ENCODE measurements at places on chromosomes 12 and 14. TPM values are rescaled to one million over a fixed set of nuclear protein-coding genes. Genes with fewer than 3 reads are reported as not detected.

DNA sequence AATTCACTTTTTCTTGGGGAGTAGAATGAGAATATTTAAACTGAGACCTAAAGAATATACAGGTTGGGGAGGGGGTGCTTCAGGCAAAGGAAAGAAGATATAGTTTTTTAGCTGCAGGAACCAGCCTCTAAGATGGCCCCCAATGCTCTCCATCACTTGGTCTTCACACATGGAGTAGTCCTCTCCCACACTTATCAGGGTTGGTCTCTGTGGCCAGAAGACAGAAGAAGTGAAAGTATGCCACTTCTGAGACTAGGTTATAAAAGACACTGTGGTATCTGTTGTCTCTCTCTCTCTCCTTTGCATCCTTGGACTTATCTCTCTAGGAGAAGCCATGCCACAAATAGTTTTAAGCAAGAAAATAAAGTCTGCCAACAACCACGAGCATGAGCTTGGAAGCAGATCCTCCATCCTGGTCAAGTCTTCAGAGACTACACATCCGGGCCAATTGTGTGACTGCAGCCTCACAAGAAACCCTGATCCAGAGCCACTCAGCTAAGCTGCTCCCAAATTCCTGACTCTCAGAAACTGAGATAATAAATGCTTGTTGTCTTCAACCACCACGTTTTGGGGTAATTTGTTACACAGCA is 18.0 kb downstream of the PUS7L start:
- no peaks in the 10 kb centered on the region for H3K36me3 ChIP-seq
- no peak overlapping the region for H3K27ac ChIP-seq

DNA sequence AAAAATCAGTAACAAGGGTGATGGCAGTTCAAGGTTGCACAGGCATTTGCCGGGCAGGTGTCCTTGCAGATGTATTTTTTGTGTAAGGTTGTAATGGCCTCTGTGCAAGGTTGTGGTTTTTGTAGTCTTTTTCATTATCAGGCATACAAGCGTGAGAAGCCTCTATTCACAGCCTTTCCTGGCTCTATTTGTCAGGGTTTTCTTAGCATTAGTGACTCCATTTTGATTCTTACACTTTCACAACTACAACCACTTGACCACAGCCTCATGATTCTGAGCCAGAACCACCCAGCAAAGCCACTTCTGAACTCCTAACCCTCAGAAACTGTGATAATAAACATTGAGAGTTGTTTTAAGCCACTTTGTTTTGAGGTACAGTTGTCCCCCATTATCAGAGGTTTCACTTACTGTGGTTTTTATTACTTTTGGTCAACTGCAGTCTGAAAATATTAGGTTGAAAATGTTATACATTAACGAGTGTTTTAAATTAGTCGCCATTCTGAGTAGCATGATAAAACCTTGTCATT is 27.5 kb upstream of the CHGA start:
- no peak overlapping the region for H3K27ac ChIP-seq
- no peaks in the 10 kb centered on the region for H3K4me1 ChIP-seq
- no peak overlapping the region for H3K4me3 ChIP-seq

SINHCAF gene
- polyA plus RNA-seq: 47.9 TPM

- peak; percentile 76 for DNase-seq
- no peak within 1 kb of the TSS for H3K27ac ChIP-seq
- peaks cover 9% of the 10 kb centered on the region for H3K4me1 ChIP-seq
- no peaks in the 10 kb centered on the region for H3K36me3 ChIP-seq
Observed at GRCh38 chr12:62934799-62935674, at the start of gene PPM1H. Gene PPM1H, minus strand, starts transcription at chr12:62935150. Its CDS starts 414 bp downstream, at chr12:62934736.

LRRC10 gene
- not detected for polyA plus RNA-seq

GRCh38 chr14:91774140-91775096 is 42.5 kb upstream of the CATSPERB start:
- H3K27me3 ChIP-seq: no peaks in the 10 kb centered on the region
- H3K36me3 ChIP-seq: no peaks in the 10 kb centered on the region
- H3K4me3 ChIP-seq: no peak overlapping the region
- no peak for DNase-seq

DNA sequence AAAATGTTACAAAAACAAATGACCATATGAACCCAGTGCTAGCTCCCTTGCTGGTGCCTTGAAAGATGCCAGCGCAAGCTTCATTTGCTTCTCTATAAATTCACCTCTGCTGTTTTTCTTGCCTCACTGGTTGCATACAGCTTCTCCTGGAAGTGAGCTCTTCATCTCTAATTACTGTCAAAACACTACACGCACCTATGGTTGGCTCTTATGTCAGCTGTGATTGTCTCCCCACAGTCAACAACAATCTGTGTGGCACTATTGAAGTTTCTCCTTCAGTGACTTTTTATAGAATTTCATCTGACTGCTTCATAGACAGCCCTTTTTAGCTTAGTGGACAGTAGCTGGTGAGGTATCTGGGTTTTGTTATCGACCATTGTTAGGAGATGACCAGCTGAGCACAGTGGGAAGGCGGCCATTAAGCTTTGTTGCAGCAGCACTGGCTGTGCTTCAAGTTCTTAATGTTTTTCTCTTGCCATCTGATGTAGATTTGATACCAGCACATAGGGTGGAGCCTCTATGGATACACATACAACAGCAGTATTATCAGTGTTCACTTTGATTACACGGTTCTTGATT is 131.8 kb downstream of the KITLG start:
- no peaks in the 10 kb centered on the region for H3K4me1 ChIP-seq
- no peak overlapping the region for H3K27ac ChIP-seq
- no peaks in the 10 kb centered on the region for H3K27me3 ChIP-seq
- no peaks in the 10 kb centered on the region for H3K36me3 ChIP-seq
- DNase-seq: no peak
- H3K4me3 ChIP-seq: no peak overlapping the region

GRCh38 chr14:68464711-68465110 is 328.2 kb downstream of the ZFP36L1 start:
- DNase-seq: no peak
- no peaks in the 10 kb centered on the region for H3K36me3 ChIP-seq
- no peak overlapping the region for H3K27ac ChIP-seq
- H3K4me3 ChIP-seq: no peak overlapping the region

TROAP gene
- 61.7 TPM for polyA plus RNA-seq

GRCh38 chr14:64745511-64746091 is 41.4 kb downstream of the PLEKHG3 start:
- H3K4me1 ChIP-seq: peaks cover 11% of the 10 kb centered on the region
- no peak for DNase-seq
- peak overlapping the region; percentile 30 for H3K27ac ChIP-seq
- no peaks in the 10 kb centered on the region for H3K36me3 ChIP-seq

DNA sequence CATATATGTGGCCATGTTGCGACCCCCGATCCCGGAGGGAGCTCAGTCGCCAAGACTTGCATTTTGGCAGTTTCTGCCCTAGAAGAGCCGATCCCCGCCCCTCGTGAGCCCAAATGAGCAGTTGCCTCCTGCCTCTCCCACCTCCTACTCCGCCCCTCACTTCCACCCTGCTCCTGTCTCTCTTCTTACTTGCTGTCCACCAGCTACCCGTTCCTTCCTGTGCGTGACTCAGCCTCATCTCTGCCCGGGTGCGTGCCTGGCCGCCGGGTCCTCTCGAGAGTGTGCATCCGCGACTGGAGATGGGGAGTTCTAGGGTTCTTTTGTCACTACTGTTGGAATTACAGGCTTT is 585 bp downstream of the GPATCH2L start:
- peak overlapping the region; percentile 69 for H3K27ac ChIP-seq
- H3K27me3 ChIP-seq: no peaks in the 10 kb centered on the region
- peak; percentile 62 for DNase-seq
- peaks cover 22% of the 10 kb centered on the region for H3K4me1 ChIP-seq
- no peaks in the 10 kb centered on the region for H3K36me3 ChIP-seq

DNA sequence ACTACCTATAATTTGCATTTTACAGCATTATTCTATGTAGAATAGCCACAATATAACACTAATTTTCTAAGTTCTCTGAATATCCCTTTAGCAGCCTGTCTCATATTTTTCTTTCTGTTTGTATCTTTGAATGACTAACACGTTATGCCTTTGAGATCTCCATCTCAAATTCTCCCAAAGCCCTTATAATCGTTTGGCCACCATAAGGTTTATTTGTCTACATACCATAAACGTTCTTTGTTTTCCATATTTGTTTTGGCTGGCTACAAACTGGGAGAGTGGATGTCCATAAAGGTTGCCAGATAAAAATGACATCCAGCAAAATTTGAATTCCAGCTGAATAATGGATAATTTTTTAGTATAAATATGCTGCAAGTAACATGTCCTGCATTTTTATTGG is 203.7 kb downstream of the STXBP6 start:
- H3K4me3 ChIP-seq: no peak overlapping the region
- DNase-seq: no peak
- H3K4me1 ChIP-seq: no peaks in the 10 kb centered on the region
- H3K36me3 ChIP-seq: no peaks in the 10 kb centered on the region
- no peak overlapping the region for H3K27ac ChIP-seq
- no peaks in the 10 kb centered on the region for H3K27me3 ChIP-seq

DNA sequence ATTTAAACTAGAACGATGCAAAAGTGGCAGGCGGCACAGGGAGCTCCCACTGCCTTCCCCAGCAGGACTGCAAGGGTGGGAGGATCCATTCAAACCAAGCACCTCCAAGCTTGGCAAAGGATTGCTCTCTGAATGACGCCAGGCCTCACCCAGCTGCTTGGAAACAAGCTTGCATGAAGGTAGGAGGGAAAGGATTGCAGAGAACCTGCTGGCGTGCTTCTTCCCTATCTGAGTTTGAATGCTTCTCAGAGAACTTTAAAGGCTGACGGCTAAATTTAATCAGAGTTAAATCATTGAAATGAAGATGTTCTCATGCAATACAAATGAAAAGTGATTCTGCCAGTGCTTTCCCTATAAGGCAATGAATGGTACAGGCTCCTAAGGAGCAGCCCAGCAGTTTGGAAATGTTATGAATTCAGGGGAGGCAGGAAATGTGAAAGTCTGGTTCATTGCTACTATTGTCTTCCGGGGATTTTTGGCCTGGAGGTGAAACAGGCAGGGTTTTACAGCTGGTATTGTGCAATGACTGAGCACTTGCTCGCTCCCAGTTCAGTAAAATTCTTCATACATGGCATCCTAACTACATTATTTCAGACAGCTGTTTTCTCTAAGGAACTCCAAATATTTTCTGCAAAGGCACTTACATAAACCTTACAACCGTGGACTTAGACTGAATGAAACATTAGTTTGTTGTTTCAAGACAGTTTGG is 31.9 kb upstream of the DUSP6 start:
- H3K4me1 ChIP-seq: peaks cover 22% of the 10 kb centered on the region
- H3K4me3 ChIP-seq: no peak overlapping the region
- no peaks in the 10 kb centered on the region for H3K27me3 ChIP-seq

- no peaks in the 10 kb centered on the region for H3K27me3 ChIP-seq
- H3K4me3 ChIP-seq: no peak overlapping the region
- H3K27ac ChIP-seq: no peak overlapping the region
- no peak for DNase-seq
Observed at GRCh38 chr14:23252420-23253333, 14.9 kb downstream of the RNF212B start.

- no peaks in the 10 kb centered on the region for H3K36me3 ChIP-seq
- peaks cover 9% of the 10 kb centered on the region for H3K4me1 ChIP-seq
- no peak overlapping the region for H3K4me3 ChIP-seq
- no peak for DNase-seq
Observed at GRCh38 chr12:116314477-116314876, 37.0 kb upstream of the MED13L start.

GRCh38 chr14:34043627-34044372 is 92.9 kb upstream of the EGLN3 start:
- H3K36me3 ChIP-seq: no peaks in the 10 kb centered on the region
- no peak overlapping the region for H3K4me3 ChIP-seq
- no peak overlapping the region for H3K27ac ChIP-seq
- no peaks in the 10 kb centered on the region for H3K27me3 ChIP-seq
- no peaks in the 10 kb centered on the region for H3K4me1 ChIP-seq
- no peak for DNase-seq

DICER1 gene
- 31.7 TPM for polyA plus RNA-seq

TAS2R7 gene
- polyA plus RNA-seq: not detected

ARHGEF40 gene
- polyA plus RNA-seq: 22.0 TPM

GRCh38 chr14:56659964-56660551 is 80.5 kb downstream of the TMEM260 start:
- no peaks in the 10 kb centered on the region for H3K27me3 ChIP-seq
- H3K4me1 ChIP-seq: no peaks in the 10 kb centered on the region
- H3K36me3 ChIP-seq: no peaks in the 10 kb centered on the region
- DNase-seq: no peak

DNA sequence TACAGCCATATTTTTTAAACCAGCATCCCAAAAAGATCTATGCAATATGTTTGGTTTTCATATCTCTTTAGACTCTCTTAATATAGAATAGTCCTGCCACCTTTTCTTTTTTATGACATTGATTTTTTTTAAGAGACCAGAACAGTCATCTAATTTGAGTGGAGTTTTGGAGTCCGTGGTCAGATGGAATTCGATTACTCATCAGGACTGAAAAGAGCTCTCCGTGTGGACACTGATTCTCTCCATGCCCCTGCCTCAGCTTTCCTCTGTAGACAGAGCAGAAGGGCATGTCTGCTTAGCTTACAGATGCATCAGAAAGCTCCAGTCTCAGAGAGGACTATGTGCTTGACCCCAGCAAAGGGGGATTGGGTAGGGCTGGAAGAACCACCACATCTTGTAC is 27.8 kb downstream of the SMCO2 start:
- no peaks in the 10 kb centered on the region for H3K27me3 ChIP-seq
- peak overlapping the region; percentile 65 for H3K27ac ChIP-seq
- H3K4me1 ChIP-seq: peaks cover 6% of the 10 kb centered on the region
- no peak overlapping the region for H3K4me3 ChIP-seq
- H3K36me3 ChIP-seq: no peaks in the 10 kb centered on the region

GRCh38 chr12:106109168-106109910 is 29.4 kb downstream of the NUAK1 start:
- peaks cover 40% of the 10 kb centered on the region for H3K4me1 ChIP-seq
- no peaks in the 10 kb centered on the region for H3K27me3 ChIP-seq
- no peak overlapping the region for H3K4me3 ChIP-seq
- H3K36me3 ChIP-seq: no peaks in the 10 kb centered on the region
- no peak overlapping the region for H3K27ac ChIP-seq
- DNase-seq: no peak
